ENCODE measurements at places on chromosomes 6 and 20.

DNA sequence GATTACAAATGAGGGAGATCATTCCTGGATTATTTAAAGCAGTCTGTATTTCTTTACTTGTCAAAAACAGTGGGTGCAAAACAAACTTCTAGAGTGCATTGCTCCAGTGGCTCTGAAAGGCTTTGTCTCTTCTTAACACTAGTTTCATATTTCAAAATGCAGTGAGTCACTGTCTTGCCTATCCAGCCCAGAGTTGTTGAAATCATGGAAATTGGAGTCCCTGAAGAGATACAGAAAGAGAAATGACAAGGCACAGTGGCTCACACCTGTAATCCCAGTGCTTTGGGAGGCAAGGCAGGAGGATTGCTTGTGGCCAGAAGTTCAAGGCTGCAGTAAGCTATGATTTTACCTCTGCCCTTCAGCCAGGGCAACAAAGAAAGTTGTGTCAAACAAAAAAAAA lies 11.3 kb downstream of the SLC2A12 start:
- no peak for DNase-seq

GRCh38 chr20:32562495-32562911 lies 22.6 kb downstream of the NOL4L start:
- no peak for DNase-seq

- DNase-seq, result no peak
Measured at GRCh38 chr6:54876365-54876764, 29.8 kb downstream of the FAM83B start.

DNA sequence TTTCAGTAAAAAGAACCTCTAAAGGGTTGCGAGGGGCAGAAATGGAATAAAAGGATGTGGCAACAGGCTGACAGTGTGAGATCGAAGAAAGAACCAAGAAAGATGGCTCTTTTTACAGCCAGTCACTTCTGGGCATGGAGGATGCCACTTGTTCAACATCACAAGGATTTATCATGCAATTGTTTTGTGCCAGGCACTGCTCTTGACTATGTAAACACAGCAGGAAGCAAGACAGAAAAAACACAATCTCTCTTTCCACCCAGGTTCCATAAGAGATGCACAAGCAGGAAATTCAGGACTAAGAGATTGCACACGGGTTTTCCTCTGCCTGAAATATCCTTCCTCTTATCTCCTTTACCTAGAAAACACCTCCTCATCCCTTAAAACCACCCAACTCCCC lies 38.0 kb downstream of the FOXA2 start:
- no peak for DNase-seq

GRCh38 chr6:16683641-16684194 lies 77.5 kb downstream of the ATXN1 start:
- no peak for DNase-seq

DNA sequence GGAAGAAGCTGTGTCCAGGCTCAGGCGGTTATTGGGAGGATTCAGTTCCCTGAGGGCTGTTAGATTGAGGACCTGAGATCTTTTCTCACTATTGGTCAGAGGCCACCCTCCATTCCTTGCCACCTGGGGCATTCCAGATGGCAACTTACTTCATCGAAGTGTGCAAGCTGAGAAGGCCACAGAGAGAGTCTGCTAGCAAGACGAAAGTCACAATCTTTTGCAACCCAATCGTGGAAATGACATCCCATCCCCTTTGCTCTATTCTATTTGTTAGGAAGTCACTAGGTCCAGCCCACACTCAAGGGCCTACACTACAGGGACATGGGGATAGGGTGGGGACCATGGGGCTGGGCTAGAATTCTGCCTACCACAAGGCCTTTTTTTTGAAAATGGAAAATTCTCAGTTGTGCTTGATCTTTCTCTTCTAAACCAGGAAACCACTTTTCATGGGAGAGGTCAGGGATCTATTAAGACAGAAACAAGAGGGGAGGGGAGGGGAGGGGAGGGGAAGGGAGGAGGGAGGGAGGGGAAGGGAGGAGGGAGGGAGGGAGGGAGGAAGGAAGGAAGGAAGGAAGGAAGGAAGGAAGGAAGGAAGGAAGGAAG lies 217.2 kb downstream of the BCAS1 start:
- no peak for DNase-seq

DNA sequence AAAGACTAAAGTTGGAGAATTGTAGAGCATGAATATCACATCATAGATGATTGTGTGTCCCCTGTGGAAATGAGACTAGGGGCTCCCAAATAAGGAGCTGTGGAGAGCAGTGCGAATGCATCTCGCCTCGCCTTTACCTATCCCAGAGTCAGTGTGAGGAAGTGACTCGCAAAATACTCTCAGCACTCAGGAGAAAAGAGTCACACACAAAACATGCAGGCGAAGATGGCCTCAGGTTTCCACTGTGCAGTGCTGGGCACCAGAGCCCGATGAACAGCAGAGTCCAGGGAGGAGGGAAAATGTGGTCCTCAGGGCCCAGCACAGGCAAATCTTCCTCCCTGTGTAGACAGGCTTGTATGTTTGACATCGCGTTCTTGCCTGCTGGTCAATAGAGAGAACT lies 126.5 kb upstream of the AFDN start:
- DNase-seq, result no peak

- no peak for DNase-seq
Measured at GRCh38 chr6:11193434-11193833, 39.0 kb downstream of the NEDD9 start.

GRCh38 chr6:144152334-144152900 lies 2.1 kb downstream of the STX11 start:
- no peak for DNase-seq

DNA sequence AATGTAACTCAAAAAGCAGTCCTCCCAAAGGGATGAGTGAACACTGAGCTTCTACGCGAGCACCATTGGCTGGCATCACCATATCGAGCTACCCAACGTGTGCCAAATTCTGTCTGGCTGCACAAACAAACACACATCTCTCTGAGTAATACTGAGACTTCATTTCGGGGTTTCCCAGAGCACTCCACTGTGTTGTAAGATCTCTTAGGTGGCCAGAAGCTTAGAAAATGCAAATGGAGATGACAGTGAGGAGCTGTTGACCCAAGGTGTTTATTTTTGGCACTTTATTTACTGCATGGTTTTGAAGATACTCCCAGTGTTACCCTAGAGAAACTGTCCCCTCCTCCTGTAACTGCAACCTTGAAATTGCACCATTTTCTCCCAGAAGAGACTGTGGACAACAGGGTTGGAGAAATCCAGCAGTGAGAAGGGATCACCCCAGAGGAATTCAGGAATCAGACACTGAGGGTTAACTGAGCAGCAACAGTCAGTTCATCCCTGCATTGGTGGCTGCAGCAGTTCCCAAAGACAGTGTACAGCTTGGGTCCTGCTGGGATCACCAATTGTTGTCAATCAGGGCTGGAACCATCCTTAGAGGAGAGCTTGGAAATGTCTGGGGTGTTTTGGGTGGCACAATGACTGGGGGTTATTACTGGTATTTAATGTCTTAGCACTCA lies 1.0 kb upstream of the RIPOR2 start:
- DNase-seq, result no peak
